Fibroblast of upper back skin (primary cell): ENCODE measurements at places on chromosomes 4 and X.

DNA sequence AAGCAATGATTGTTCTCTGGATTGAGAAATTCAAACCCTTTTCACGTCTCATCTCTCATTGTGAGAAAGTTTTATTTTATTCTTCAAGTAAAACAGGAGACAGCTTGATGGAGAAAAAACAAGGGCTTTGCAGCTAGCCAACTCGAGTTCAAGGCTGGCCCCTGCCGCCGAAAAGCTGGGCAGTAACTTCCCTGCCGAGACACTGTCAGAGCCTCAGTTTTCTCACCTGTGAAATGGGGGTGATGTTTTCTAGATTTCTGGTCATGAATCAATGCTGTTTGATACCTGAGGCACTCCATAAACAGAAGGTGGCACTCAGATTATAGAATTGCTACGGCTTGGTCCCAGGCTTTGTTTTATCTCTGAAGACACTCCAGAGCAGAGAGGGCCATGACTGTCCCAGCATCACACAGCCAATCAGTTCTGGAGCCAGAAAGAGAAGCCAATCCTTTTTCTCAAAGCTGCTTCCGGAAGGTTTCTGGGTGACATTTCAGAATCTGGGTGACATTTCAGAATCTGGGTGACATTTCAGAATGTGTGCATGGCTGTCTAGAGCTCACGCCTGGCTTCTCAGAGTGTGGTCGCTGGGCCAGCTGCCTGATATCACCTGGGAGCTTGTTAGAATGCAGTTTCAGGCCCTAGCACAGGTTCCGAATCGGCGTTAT, 33.2 kb downstream of the HMX1 start:
- no peak for DNase-seq

- peak; percentile 92 for DNase-seq
Measured at GRCh38 chr4:145804116-145804515, 124.2 kb downstream of the C4orf51 start.

DNA sequence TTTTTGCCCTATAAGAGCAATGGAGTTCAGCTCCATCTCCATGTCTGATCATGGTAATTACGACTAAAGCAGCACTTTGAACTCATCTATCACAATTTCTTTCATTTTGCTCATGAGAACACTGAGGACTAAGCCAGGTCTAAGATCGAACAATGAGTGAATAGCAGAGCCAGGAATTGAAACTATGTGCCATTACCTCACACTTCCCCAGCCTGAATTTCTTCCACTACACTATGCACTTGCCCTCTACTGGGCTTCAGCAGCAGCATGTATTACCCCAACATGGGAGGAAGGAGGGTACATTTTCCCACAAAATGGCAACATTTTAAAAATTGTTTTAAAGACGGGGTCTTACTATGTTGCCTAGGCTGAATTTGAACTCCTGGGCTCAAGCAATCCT, 274.7 kb upstream of the FGF13 start:
- peak; percentile 5 for DNase-seq

DNA sequence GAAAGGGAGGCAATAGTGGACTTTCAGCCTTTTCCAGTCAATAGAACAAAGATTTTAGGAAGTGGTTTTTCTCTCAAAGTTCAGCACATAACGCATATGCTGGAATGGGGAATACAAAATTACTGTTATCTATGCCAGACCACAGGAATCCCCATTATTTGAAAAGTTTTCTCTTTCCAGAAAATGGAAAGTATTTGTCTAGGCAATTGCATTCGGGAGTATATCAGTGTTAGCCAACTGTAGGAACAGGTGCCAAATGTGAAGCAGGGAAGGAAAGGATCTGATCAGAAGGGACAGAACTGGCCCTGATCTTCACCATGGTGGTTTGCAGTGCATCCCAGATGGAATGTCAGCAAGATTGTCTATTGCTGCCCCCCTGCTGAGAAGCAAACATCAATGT, 213.6 kb downstream of the CPE start:
- peak; percentile 85 for DNase-seq

GRCh38 chr4:186981161-186981560, 257.5 kb upstream of the FAT1 start:
- peak; percentile 19 for DNase-seq

DNA sequence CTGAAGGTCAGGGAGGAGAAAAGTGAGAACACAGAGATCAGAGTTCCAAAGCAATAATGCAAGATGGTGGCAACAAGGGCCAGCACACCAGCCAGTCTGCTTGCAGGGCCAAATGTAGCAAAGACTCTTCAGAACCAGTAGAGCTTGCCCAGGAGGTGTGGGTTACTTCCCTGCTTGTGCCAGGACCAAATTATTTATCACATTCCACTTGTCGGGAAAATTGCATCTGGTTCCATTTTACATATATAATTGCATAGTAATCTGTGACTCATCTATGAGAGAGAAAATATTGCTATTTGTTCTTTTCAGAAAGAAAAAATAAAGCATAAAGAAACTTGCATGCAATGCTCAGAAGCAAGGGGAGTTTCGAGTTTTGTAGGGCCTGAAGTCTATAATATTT, 41.4 kb downstream of the MAML3 start:
- DNase-seq = peak; percentile 79

DNA sequence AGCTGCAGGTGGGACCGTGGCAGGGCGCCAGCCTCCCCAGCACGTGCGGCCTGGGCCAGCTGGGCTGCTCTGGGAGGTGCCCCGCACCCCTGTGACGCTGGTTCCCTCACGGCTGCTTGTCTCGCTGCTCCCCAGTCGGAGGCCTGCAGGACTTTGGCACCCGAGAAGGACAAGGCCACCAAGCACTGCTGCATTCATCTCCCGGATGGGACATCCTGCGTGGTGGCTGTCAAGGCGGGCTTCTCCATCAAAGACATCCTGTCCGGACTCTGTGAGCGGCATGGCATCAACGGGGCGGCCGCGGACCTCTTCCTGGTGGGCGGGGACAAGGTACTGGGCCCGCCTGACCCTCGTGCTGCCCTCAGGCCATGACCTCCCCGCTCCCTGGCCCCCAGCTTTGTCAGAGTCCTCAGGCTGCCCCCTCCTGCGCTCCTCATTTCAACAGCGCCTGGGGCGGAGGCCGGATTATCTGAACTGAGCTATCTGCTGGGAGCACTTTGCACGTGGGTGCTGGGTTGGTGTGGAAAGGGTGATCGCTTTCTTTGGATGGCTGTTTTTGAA, 19.4 kb upstream of the HGFAC start:
- no peak for DNase-seq

DNA sequence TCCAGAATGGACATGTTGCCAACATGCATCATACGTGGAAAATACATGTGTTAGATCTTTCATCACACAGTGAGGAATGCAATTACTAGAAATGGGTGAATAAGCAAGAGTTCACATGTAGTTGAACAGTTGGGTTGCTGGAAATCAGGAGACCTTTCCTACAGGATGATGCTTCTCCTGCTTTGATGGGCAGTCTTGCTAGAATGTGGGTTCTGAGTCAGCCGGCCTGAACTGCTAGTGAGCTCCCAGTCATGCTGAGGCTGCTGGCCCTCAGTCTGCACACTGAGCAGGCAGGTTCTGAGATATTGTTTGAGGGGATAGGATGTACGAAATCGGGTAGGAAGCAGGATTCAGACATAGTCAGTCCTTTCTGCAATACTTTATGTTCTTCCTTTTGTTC, 20.2 kb downstream of the MSL3 start:
- DNase-seq = peak; percentile 11

DNA sequence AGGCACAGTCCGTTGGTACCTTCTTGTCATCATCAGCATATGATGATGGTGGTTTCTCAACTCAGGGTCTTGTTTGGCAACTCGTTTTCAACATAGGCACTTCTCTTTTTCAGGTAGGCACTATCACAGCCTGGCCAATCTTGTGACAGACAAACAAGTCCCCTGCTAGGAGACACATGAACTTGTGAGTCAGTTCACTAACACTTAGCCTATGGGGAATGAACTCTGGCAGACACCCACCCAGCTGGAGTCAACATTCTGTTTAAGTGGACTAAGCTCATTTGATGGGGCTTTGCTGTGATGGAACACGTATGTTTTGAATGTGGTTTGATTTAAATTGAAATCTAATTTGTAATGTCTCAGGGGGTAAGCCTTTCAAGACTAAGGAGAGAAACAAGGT, 100.7 kb upstream of the MAMLD1 start:
- no peak for DNase-seq

DNA sequence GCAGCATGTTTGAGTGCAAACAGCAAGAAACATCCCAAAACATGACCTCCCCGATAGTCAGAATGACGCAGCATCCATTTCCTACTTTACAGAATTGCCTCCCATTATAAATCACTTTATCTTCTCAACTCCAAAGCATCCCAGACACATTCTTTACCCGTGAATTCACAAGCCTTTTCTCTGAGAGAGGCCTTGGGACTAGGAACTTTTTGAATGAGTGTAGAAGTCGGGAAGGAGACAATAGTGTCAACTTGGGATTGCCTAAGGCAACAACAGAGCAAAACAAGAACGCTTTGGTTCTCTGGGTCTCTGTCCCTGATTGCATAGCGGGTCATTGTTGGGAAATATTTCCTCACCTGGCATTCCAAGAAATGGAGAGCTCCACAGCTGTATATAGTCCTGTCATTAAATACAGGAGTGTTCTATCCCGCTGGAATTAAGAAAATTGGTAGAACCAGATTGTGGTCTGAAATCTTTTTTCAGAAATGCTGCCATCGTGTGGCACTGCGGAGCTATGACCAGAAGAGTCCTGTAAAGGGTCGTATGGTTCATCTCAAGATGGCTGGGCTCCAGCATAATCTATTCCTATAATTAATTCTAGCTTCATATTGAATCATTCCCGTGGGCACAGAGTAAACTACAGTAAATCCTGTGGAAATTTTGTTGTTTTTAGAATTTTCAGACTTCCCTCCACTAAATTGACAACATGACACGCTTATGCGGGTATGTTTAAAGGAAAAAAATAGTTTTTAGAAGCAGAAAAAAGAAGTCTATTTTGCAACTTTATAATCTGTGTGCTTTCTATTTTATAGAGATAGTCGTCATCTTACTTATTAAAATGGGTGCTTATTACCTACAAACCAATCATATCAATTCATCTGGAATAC, 2.0 kb upstream of the SPP1 start:
- peak; percentile 94 for DNase-seq

DNA sequence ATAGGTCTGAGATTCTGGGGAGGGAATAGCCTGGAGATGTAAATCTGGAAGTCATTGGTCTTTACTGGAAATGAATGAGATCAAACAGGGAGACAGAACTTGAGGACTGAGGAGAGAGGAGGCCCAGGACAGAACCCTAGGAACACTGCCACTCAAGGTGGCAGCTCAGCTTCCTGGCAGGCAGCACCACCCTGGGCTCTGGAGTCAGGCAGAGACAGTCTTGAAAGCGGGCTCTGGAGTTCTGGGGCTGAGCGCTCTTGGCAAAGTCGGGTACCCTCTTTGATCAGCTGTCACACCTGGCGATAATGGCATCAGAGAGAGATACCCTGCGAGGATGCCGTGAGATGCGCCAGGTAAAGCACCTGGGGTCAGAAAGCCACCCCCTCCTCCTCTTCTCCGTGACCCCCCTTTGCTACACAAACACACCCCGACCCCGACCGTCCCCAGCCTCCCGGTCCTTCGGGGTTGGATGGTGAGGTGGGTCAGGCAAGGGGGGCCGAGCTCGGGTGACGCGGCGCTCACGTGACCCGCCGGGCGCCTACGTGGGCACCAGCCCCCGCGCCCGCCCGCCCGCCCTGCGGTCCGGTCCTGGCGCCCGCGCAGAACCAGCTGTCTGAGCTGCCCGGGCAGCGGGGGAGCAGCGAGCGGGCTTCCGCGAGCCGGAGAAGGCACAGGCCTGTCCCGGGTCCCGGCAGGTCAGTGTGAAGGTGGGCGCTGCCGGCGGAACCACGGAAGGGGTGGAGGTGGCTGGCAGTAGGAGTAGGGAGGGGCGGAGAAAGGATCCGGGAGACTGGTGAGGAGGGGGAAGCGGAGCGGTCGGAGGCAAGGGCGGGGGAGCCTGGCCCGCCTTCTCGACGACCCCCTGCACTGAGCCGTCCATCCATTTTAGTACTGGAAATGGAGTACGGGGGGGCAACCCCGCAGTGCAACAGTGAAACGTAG, at the start of gene TCEAL3:
TSS of gene TCEAL3 (plus strand) at position 600 of the 942 bp plus-strand sequence. CDS start 1,102 bp downstream, outside the sequence.
- peak; percentile 28 for DNase-seq

DNA sequence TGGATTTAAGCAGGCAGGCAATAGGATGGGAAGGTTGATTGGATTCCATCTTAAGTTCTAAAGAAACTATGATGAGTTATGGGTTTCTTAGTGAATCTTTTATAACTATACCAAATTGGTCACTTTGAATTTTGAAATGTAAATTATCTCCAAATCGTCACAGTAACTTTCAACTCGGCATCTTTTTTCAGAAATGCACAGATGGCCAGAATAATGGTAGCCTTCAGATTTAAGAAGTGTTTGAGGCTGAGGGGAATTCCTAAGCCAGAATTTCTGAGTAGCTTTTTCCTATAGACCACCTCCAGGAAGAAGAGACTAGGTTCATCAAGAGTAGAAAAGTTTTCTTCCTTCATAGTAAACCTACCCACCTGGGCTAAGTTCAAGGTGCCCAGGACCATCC, 663.7 kb upstream of the TENM3 start:
- no peak for DNase-seq

- DNase-seq = no peak
Measured at GRCh38 chr4:172871381-172871780, 297.2 kb upstream of the GALNT7 start.

DNA sequence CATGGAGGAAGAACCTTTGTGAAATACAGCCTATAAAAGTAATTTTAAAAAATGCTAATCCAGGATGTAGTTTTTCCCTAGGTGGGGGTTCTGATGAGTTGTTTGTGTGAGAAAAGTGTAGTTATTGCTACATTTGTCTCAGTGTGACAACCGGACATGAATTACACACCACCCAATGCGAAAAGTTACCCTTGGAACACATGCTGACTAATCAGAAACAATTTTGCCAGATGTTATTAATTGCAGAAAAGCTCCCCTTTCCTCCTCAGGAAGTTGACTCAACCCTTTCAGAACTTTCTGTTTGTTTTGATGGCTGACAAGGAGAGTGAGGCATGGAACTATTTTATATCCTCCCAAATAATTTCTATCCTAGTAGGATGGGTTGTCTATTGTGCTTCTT, 38.1 kb upstream of the EDA2R start:
- DNase-seq = peak; percentile 81

- DNase-seq = no peak
Measured at GRCh38 chr4:101115887-101116286, 231.4 kb downstream of the PPP3CA start.

- no peak for DNase-seq
Measured at GRCh38 chr4:127250577-127250976, 382.2 kb upstream of the INTU start.

GRCh38 chr4:15654593-15655222, 449 bp downstream of the FBXL5 start:
- DNase-seq = peak; percentile 28
